ENCODE measurements at places on chromosomes 4 and X.

DNA sequence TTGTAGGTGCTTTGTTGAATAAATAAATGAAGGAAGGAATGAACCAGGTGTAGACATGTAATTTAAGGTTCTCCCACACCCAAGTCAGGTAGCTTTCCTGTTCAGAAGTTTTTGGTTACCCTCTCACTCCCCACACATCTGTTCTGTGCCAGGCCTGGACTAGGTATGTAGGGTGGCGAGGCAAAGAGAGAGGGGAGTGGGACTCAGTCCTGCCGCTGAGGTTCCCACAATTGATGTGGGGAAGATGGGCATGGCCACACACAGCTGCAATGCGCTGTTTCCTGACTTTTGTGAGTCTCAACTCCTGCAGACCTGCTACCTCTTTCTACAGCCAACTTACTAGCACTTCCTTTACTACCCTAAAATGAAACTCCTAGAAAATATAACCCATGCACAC is 88.9 kb downstream of the RTL5 start:
- DNase-seq = no peak

- DNase-seq = no peak
These were observed 90.2 kb upstream of the PDLIM3 start for GRCh38 chr4:185625503-185625902.

- no peak for DNase-seq
These were observed 42.2 kb downstream of the SMIM10L2A start for GRCh38 chrX:135463937-135464336.

DNA sequence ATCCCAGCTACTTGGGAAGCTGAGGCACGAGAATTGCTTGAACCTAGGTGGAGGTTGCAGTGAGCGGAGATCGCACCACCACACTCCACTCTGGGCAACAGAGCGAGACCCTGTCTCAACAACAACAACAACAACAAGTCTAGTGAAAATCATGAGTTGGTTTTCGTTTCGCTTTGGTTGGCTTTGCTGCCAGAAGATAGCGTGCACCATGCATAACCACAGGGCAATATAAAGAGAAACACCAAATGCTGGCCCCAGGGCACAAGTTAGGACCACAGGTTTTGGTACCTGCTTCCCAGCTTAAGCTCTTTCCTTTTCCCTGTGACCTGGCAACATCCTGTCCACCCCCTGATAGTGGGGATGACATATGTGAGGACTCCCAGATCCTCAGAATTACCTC is 21.5 kb upstream of the HMGB3 start:
- DNase-seq = no peak

DNA sequence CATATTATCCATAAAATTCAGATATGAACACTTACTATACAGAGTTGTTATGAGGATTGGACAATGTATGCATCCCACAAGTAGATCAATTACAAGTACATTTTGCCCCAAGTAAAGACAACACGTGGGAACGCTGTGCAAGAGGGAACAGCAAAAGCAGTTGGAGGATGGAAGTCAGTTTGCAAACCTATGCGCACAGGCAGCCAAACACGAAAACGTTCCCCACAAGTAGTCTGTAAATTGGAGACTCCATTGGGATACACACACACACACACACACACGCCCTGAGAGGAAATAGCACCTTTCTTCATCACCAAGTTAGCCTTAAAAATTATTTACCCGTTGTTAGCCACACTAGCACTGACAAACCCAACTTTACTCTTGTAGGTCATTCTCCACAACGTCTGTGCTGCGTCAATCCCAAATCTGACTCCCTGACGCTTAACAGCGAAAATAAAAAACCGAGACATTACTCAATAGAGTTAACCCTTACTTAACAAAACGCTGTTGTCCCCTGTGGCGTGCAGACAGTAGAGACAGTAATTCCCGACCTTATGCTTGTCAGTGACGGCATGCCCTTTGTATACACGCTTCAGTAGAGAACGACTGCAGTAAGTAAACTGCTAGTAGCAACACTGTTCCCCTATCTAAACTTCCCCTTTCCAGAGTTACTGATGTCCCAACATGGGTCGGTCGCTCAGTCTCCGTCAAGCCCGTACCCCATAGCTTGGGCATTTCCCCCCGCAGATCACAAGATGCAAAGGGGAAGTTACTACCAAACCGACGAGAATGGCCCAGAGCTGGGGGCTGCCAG is 730 bp downstream of the MANBA start:
- peak; percentile 38 for DNase-seq

DNA sequence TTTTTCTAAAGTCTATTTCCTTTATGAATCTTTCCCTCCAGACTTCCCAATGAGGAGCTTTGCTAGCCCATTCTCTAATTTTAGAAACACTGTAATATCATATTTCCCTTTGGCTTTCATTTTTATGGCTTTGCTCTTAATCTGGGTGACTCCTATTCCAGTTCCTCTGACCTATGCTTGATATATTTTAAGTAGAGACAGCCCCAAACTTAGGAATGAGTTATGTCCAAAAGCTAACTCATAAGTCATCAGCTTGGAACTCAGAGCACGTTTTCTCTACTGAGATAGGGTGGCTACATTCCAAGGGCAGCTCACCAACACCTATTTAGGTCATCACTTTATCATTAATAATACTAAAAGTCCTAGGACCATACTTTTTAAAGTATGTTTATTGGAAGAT is 77.8 kb downstream of the OR13H1 start:
- no peak for DNase-seq

GRCh38 chr4:7761720-7762119 is 177.9 kb downstream of the AFAP1 start:
- peak; percentile 21 for DNase-seq
